ENCODE measurements at places on chromosomes 16 and 17. TPM values are rescaled to one million over a fixed set of nuclear protein-coding genes. Genes with fewer than 3 reads are reported as not detected.

DNA sequence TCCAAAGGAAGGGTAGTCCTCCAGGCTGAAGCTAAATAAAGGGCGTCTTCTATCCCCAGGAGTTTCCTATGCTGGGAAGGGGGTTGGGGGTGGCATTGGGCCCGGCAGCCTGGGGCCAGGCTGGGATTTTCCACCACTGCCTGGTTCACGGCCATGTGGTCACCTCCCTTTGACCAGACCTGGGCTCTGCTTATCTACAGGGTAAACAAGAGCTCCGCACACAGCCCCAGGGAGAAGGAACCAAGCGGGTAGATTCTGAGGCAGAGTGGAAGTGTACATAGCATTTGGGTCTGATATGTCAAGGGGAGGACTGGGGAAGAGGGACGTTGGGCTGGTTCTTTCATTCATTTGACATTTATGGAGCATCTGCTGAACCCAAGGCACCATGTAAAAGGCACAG, 27.2 kb upstream of the TMEM220 start:
- no peaks in the 10 kb centered on the region for H3K27me3 ChIP-seq
- no peak overlapping the region for H3K27ac ChIP-seq
- no peak overlapping the region for H3K4me3 ChIP-seq
- no peaks in the 10 kb centered on the region for H3K36me3 ChIP-seq

DNA sequence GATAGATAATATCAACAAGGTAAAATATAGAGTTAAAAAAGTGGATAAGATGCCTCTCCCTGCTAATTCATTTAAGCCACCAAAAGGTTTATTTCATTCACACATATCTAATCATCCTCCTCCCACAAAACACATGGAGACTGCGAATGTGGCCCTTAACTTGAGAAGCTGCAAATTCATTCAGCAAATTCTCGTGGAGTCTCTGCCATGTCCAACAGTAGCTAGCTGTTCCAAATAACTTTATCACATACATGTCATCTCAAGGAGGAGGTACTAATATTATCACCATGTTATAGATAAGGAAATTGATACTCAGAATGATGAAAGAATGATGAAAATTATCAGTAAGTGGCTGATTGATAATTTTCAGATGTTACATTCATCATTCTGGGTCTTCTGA, 950.2 kb downstream of the CDH11 start:
- H3K27me3 ChIP-seq = no peaks in the 10 kb centered on the region
- H3K4me1 ChIP-seq = no peaks in the 10 kb centered on the region
- H3K27ac ChIP-seq = no peak overlapping the region
- no peak overlapping the region for H3K4me3 ChIP-seq
- no peak for DNase-seq
- no peaks in the 10 kb centered on the region for H3K36me3 ChIP-seq

Gene CD79B
- 27.2 TPM for total RNA-seq

Gene NOXO1
- total RNA-seq = not detected

DNA sequence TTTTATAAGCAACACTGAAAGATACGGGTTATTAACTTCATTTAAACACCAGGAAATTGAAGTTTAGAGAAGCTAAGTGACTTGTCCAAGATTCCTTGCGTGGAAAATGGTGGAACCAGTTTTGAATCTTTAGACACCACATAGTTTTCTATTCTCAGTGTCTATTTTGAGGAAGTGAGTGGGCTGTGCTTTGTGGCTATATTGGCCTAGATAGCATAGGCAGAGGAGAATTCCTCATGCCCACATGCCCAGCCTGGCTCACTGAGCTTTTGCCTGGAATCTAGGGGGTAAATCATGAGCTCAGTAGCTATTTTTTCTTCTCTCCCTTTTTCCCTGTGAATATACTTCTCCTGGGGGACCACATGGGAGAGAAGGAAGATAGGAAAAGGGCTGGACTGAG, 431.3 kb downstream of the HS3ST3B1 start:
- H3K27ac ChIP-seq = no peak overlapping the region
- H3K4me3 ChIP-seq = no peak overlapping the region
- DNase-seq = no peak
- H3K4me1 ChIP-seq = no peaks in the 10 kb centered on the region
- no peaks in the 10 kb centered on the region for H3K36me3 ChIP-seq
- no peaks in the 10 kb centered on the region for H3K27me3 ChIP-seq

- no peak overlapping the region for H3K27ac ChIP-seq
- no peaks in the 10 kb centered on the region for H3K4me1 ChIP-seq
- no peak for DNase-seq
- no peaks in the 10 kb centered on the region for H3K36me3 ChIP-seq
- no peaks in the 10 kb centered on the region for H3K27me3 ChIP-seq
- H3K4me3 ChIP-seq = no peak overlapping the region
These were observed 181.9 kb downstream of the SPECC1 start for GRCh38 chr17:20191056-20191455.

GRCh38 chr16:1877804-1878203, 5.8 kb upstream of the MEIOB start:
- H3K27ac ChIP-seq = no peak overlapping the region
- H3K27me3 ChIP-seq = peaks cover 2% of the 10 kb centered on the region
- no peak overlapping the region for H3K4me3 ChIP-seq
- DNase-seq = no peak

GRCh38 chr17:52178012-52178411, 19.5 kb upstream of the CA10 start:
- no peak for DNase-seq
- H3K36me3 ChIP-seq = no peaks in the 10 kb centered on the region
- no peak overlapping the region for H3K27ac ChIP-seq
- no peak overlapping the region for H3K4me3 ChIP-seq

DNA sequence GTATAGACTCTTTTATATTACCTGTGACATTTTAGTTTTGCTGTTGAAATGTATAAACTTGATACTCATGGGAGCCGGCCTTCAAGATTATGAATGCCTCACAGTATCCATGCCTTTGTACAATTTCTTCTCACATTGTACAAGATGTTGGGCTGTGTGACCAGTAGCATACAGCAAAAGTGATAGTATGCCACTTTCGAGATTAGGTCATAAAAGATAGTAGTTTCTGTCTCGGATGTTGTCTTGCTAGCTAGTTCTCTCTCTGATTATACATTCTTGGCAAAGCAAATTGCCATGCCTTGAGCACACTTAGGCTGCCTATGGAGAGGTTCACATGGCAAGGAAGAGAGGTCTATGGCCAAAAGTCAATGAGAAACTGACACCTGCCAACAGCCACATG, 1309.8 kb upstream of the CDH8 start:
- H3K36me3 ChIP-seq = no peaks in the 10 kb centered on the region
- no peaks in the 10 kb centered on the region for H3K27me3 ChIP-seq
- no peak for DNase-seq
- H3K4me3 ChIP-seq = no peak overlapping the region
- H3K27ac ChIP-seq = no peak overlapping the region

Measured in natural killer cell (primary cell).